NCI-H774 (cell line): ENCODE measurements at places on chromosomes 11 and 22.

DNA sequence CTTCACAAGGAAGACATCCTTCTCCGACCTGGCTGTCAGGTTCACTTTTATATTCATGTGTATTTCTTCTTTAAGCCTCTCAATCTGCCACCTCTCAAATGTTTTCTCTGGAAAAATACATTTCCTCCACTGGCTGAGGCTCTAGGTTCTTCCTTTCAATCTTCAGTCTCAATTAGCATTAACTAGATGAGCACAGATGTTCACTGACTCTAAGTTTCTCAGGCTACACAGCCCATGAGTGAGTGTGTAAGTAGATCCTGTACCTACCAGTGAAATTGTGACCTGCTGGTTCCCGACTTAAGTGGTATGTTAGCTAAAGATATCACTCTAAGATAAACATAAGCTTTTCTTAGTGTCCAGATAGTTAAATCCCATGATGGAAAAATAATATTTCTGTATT is 206.9 kb downstream of the ADAMTS15 start:
- DNase-seq, result no peak

- DNase-seq, result no peak
Measured at GRCh38 chr11:39641751-39642150, 1817.7 kb downstream of the LRRC4C start.

DNA sequence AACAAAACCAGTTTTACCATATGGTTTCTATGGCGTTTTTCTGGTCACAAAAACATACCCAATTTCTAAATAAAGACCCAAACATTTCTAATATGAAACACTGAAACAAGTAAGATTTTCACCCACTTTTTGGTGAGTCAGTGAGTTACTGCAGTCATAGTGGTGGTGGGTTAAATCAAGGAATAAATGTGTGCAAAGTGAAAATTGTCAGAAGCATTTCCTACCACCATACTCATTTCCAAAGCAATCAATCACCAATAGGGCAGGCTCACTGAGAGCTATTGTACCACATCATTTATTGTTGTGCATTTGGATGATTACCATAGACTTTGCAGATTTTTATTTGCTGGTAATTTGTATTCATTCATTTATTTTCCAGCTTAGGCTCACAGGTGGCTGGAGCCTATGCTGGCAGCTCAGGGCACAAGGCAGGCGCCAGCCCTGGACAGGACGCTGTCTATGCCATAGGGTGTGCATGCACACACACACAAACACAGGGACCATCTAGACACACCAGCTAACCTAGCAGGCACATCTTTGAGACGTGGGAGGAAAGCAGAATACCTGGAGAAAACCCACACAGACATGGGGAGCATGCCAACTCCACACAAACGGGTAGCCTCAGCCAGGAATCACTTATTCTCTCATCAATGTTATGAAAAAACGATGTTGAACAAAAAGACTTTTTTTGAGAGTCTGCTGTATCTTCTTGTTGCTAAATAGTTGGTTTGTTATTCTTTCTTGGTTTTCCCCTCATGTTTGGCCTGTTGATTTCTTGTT is 5.1 kb downstream of the FAM118B start:
- no peak for DNase-seq

DNA sequence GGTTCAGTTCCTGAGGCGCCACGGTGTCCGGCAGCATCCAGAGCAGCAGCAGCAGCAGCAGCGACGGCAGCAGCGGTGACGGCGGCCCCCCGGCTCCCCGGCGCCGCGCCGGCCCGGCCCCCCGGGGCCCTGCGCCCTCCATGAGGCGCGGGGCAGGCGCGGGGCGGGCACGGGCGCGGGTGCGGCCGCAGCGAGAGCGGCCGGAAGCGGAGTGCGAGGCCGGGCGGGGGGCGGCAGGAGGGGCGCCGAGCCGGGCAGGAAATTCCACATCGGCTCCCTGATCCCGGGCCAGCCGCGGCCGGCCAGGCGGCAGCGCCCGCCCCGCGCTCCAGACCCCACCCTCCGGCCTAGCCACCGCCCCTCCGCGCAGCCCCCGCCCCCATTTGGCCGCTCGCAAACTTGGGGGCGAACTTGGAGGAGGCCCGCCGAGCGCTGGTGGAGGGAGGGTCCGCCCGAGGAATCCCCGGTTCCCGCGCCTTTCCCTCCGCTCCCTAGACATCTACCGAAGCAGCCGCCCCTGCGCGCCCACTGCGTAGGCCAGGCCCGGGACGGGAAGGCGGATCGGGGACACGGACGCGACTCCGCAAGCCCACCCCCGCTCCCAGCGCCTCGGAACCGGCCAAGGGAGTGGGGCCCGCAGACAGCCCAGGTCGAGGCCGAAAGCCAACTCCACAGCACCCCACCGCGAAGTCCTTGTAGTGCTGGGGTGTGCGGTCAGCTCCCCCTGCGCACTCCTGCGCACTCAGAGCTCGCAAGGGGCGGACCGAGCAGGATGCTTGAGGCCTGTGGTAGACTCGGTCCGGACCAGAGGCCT is at the start of gene SCARF2:
Gene SCARF2, minus strand, starts transcription at position 213 of the 814 bp plus-strand sequence. Its CDS starts 71 bp downstream, at position 142.
- no peak for DNase-seq

- DNase-seq, result no peak
Measured at GRCh38 chr22:50035131-50035881, 22.7 kb upstream of the IL17REL start.

DNA sequence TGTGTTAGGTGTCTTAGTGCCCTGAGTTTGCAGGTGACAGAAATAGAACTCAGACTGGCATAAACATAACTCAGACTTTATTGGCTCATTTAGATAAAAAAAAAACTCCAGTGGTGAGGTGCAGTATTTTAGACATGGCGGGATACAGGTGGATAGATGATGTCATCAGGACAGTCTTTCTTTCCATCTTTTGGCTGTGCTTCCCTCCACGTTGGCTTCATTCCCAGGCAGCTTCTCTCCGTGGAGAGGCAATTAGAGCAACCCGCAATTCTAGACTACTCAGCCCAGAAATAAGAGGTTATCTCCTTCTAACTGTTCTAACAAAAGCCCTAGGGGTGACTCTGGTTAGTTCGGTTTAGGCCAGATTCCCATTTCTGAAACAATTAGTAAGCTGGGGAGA is 40.5 kb downstream of the NCAM1 start:
- peak; percentile 67 for DNase-seq

- no peak for DNase-seq
Measured at GRCh38 chr11:13962198-13962561, 343 bp upstream of the SPON1 start.

- DNase-seq, result peak; percentile 46
Measured at GRCh38 chr11:27717801-27718229, 17.6 kb upstream of the BDNF start.

DNA sequence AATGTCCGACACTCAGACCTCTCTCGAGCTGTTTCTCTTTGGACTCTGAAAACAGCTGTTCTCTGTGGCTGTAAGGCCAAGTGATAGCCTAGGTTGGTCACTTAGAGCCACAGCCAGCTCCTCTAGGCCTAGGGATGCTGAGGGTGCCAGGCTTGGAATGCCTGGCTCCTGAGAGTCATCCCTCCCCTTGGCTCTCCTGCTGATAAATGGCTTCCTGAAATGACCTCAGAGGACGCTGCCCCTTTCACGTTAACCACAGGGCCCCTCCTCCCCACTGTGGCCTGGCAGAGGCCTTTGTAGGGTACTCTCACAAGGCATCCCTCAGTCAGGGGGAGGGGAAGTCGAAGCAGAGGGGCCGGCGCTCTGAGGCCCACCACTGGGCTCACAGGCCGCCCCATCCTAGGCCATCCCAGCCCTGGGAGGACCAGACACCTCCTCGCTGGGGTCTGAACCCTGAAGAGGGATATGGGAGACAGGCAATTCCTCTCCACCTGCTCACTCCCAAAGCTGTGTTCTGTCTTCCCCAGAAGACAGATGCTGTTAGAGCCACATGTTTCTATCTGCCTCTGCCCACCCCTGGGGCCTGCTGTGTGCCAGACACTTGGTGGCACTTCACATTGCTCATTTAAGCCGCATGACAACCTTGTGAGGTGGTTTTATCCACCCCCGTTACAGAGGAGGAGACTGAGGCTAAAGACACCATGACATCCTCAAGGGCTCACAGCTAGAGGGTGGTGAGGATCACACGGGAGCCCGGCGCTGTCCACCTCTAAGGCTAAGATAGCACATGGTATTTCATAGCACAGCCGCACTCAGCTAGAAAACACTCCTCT is 50.9 kb downstream of the ARFGAP3 start:
- no peak for DNase-seq

GRCh38 chr11:117946842-117947526 is 17.8 kb upstream of the TMPRSS13 start:
- peak; percentile 90 for DNase-seq

GRCh38 chr11:65773784-65774411 is 6.9 kb downstream of the AP5B1 start:
- DNase-seq, result no peak

DNA sequence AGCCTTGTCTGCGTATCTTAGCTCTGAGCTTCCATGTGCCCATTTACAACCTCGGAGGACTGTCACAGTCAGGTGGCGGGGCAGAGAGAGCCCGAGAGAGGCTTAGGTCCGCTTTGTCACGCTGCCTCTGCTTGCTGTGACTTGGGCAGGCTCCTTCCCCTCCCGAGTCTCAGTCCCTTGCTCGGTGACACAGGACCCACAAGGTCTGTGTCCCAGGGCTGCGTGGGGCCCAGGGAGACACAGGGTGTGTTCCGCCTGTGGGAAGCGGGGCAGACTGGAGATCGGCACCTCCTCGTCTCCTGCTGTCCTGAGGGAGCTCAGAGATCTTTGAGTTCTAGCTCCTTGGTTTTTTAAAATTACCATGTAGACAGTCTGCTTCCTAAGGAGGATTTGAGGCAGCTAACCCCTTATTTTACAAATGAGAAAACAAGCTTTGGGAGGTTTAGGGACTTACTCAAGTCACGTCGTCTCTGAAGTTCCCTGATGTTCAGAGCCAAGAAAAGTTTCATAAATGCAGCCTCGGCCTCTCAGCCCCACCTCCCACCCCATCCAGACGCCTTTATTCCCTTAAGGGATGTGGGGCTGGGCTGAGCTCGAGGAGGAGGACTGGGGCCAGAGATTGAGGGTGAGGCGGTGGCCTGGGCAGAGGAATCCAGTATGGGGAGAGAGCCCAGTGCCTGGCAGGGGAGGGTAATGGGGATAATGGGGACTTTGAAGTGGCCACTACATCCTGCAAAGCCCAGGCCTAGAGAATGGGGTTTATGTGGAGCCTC is 103.6 kb downstream of the NECTIN1 start:
- no peak for DNase-seq

DNA sequence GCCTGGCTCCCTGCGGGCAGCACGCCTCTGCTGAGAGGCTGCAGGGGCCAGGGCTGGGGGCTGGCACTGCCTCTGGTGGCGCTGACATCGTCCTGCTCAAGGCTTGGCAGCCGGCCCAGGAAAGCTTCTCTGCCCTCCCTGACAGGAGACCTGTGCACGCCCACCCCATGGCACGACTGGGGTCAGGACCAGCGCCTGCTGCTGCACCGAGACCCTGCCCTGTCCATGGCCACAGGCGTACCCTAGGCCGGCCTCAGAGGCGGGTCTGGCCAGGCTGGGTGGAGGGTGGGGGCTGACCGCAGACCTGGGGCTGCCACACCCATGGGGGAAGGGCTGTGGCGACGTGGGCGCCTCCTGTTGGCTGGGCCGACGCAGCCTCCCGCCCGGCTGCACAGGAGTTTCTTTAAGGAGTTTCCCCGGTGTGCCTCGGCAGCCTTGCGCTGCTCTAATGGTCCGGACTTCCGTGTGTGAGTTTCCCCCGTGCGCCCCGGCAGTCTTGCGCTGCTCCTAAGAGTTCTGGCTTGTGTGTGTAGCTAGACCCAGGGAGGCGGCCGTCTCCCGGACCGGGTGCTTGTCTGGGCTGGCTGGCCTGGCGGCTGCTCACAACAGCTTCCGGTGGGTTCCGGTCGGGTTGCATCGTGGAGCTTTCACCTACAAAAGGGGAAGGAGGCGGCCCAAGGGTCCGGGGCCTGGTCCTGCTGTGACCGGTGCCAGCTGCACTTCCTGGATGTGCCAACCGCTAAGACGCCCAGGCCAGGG is 4.6 kb downstream of the TRABD start:
- DNase-seq, result no peak

GRCh38 chr22:49333206-49333605 is 494.5 kb downstream of the BRD1 start:
- DNase-seq, result no peak

GRCh38 chr22:33023153-33023827 is 34.9 kb downstream of the SYN3 start:
- DNase-seq, result no peak

DNA sequence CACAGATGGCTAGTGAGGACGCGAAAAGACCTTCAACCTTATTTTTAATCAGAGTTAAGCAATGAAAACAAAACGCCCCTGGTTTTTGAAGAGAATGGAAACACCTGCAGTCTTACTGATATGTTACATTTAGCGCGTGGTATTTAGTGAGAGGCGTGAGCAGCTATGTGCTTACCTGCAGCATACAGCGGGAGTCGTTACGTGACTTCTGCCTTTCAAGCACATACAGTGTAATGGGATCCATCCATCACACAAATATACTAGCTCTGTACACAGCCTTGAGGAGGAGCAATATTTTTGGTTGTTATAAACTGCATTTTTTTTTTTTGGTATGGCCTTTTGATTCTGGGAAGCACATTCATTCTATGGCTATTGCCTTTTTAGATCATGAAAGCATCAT is 5.5 kb downstream of the KRTAP5-2 start:
- DNase-seq, result no peak
